MM.1S (cell line): ENCODE measurements at places on chromosomes 12 and 14.

- DNase-seq = no peak
These were observed 73.6 kb downstream of the SAMD4A start for GRCh38 chr14:54640506-54640905.

DNA sequence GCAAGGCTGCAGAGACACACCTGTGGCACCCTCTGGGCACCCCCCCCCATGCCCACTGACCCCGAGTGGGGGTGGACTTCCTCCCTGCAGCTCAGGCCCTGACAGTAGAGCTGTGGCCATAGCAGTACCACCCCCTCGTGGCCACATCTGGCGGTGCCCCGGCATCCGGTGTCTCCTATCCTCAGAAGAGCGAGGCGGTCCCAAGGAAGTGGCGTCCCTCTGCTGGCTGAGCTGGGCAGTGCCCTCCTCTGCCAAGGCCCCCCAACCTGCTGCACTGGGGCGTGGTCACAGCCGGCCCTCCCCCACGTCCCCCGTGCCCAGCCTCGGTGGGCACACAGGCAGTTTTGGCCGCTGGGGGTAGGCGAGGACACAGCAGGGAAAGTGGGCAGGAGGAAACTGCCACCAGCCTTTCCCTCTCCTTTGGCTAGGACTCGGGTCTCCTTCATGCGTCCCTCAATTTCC lies 6.0 kb upstream of the SLC6A12 start:
- peak; percentile 79 for DNase-seq

GRCh38 chr14:91138511-91139359 lies 24.9 kb downstream of the DGLUCY start:
- DNase-seq = peak; percentile 7

DNA sequence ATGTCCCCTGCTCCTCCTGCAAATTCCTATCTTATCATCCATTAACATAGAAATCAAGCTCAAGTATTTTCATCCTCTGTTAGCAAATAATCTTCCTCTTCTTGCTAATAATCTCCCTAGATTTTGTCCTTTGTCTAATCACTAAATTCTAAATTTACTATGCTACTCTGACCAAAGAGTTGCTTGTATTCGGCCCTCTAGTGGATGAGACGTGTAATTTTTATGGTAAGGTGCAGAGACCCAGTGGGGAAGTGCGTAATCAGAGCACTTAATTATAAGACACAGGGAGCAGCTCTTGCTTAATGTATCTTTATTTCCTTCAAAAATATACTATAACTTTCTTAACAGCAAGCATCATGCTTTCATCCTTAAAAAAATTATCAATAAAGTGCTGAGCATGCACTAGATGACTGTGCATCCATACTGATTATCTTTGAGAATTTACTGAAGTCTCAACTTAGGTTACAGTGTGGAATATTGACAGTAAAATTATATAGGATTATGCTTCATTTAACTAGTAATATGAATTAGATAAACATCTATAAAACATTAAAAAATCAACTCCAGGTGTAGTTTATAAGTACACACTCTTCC lies 212.6 kb downstream of the SLC16A7 start:
- DNase-seq = peak; percentile 38

DNA sequence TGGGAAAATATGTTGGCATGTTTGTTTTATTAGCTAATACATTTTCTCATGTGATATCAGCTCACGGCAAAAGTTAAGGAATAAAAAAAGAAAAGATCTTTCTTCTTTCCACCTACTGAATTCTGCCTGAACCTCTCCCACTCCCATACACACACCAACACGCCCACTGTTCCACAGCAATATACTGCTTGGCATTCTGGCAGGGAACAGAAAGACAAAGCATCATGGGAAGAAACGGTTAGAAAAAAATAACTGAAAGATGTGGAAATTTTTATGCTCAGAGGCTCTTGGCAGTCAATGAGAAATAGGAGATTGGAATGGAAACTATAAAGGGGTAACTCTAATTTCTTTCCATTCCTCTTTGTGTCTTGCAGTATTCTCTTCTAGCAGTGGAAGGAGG lies 268.5 kb downstream of the FOXG1 start:
- DNase-seq = no peak

- DNase-seq = no peak
These were observed 173.1 kb downstream of the DUSP6 start for GRCh38 chr12:89179245-89179644.
